ENCODE measurements at places on chromosomes 3 and 15.

DNA sequence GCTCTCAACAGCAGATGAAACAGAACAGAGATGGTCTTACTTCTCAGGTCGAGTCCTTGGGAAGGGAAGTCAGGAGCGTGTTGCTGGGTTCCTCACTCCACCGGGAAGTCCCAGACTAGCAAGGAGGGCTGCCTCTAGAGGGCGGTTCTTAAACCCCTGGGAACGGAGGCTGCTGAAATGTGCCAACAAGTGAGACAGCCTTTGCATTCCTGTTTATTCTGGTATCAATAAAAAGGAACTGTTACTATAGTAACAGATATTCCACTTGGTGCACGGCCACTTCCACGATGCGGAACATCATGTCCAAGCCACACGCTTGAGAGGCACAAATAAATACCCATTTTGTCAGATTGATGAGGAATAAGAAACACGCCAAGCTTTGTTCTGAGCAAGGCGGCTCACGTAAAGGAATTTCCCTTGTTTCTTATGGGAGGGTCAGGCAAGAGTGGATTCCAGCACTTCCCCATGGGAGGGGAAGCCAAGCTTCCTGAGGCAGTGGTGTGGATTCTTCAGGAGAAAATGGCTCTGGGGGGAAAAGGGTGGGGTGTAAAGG, at the start of gene FAM107A:
TSS of gene FAM107A (minus strand) at position 123 of the 553 bp plus-strand sequence. CDS start 7,531 bp downstream, outside the sequence.
- no peak for DNase-seq

DNA sequence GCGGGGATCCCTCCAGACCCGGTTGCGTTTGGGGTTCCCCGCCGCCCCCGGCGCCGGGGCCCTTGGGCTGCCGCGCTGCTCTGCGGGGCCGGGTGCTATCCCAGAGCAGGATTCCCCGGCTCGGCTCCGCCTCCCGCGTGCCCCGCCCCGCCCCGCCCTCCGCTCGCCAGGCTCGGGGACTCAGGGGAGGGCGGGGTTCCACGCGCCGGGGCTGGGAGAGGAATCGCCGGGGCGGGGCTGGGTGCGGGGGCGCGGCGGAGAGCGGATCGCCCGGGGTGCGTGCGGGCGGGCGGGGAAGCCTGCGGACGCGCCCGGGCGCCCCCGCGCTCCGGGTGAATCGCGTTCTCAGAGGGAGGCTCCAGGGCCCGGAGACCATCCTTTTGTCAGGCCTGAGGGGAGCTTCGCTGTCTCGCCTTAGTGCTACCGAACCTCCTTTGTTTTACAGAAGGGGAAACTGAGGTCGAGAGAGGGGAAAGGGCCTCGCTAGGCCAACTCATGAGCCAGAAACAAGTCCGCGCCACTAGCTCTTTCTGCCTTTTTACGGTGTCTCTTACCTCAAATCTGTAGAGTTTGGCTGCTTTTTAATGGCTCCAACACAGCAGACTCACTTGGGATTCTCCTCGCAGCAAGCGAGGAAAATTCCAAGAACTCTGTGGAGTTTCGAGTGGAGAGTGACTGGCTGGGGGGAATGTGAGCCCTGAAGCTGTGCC, at the start of gene TMEM158:
TSS of gene TMEM158 (minus strand) at position 82 of the 710 bp plus-strand sequence. CDS start 260 bp downstream, outside the sequence.
- DNase-seq: no peak

- DNase-seq: no peak
Observed at GRCh38 chr3:185712337-185712736, 112.5 kb downstream of the IGF2BP2 start.

DNA sequence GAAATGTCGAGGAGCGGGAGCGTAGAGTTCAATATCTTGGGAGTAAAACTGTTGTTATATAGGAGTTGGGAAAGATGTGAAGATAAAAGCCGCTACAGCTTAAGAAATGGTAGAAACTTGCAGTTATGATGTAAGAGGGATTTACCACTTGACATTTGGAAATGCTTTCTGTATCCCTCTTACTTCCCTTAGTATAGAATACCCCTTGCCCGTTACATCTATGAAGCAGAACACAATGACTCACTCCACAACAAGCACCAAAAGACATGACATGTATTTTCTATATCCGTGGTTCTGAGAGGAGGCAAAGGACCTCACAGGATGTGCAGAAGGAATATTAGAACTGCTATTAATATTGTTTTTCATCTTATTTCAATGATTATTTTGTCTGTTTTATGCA, 254.2 kb upstream of the NR2F2 start:
- no peak for DNase-seq

DNA sequence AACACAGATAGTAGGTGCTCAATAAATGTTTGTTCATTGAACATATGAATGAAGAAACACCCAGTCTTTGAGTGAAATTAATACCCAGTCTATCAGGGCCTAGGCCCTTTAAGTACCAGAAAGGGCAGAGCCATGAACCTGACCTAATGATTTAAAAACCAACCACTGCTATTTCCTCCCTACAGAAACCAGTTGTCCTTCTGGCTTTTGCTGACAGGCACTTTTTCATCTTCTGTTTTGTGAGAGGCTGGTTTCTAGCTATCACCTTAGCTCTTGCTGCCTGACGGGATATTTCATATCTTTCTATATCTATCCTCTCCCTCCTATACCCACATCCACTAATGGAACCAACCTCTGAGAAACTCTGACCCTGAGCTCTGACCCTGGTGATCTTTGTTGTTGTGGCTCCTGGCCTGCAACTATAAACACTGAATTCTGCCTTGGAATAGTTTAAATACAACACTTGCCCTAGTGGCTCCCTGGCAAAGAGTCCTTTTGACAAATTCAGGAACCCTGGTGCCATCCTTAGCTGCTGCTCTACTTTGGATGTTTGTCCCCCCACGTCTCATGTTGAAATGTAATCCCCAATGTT, 4.1 kb upstream of the AHSG start:
- no peak for DNase-seq

- DNase-seq: peak; percentile 62
Observed at GRCh38 chr15:90154861-90155626, 46.1 kb upstream of the SEMA4B start.

GRCh38 chr3:136955813-136956212, 2.0 kb upstream of the IL20RB start:
- peak; percentile 51 for DNase-seq

DNA sequence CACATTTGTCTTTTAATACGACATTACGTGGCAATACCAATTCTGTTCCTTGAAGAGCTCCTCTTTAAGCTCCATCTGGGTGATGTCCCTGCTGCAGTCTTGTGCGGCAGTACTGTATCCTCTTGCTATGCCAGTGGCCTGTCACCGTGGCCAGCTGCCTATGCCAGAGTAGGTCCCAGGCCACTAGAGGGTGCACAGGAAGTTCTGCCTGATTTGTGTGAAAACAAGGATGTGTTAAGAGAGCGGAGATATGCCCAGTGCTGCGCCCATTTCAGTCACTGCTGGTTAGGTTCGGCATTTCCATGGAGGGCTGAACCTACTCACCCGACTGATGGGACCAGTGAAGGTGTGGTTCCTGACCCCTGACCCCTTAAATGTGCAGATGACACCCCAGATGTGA, 25.2 kb downstream of the NIPA1 start:
- no peak for DNase-seq

DNA sequence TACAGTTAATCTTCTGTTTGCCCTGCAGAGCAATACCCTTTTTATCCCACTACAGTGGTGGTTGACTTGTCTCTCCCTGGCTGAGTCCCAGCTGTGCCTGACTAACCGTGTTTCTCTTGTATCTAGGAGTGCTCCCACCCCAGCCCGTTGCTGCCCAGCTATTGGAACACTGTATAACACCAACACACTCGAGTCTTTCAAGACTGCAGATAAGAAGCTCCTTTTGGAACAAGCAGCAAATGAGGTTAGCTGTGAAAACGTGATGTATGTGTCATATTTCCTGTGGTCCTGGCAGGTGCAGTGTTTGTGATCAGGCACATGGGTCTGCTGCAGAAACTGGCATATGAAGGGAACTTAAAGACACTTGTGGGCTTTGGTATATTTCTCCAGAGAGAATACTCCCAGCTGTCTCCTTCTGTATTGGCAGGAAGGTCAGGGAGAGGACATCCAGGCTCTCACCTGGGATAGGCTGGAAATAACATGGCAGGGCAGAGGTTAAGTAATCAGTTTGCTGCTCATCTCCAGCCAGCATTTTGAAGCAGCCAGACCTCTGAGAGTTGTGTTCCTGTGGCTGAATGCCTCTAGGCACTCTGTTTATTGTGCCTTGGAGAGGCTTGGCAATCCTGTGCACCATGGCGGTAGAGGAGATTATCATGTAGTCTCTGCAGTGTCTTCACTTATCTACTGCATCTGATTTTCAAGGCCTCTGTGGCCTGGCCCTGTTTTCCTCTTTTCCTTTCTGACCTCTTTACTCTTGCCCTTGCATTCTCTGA, 34.8 kb downstream of the ATG7 start:
- no peak for DNase-seq

DNA sequence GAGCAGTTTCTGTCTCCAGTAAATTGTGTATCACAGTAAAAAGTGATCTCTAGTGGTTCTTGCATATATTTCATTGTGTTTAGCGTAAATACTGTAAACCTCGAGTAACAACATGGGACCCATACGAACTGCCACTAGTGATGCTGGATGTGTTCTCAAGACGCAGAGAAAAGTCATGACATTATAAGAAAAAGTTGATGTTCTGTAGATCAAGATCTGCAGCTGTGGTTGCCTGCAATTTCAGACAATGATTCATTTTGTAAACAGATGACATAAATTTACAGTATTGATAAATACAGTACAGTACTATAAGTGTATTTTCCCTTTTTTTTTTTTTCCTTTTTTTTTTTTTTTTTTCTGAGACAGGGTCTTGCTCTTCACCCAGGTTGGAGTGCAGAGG, 100.1 kb downstream of the DPH6 start:
- no peak for DNase-seq

DNA sequence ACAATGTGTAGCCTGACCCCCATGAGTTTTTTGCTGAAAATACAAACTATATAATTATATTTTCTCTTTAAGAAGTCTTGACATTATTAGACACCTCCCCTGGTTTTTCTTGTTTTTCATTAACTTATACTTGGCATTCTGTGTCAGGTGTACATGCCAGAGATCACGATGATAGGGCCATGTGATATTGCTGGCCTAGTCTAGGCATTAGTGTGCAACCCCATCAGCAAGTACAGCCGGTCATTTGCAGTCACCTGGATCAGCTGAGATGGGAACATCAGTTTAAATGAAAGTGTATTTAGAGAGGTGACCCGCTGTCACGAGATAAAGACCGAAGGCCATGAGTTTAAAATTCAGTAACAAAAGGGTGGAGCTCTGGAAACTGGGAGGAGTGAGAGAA, 12.6 kb upstream of the SPPL2A start:
- DNase-seq: no peak

- no peak for DNase-seq
Observed at GRCh38 chr3:192244591-192244990, 482.8 kb downstream of the FGF12 start.

GRCh38 chr3:184748219-184749135, 36.6 kb upstream of the MAGEF1 start:
- DNase-seq: peak; percentile 8

GRCh38 chr3:4856986-4857385, 122.3 kb upstream of the BHLHE40 start:
- no peak for DNase-seq

- DNase-seq: no peak
Observed at GRCh38 chr15:84398763-84399701, 163.5 kb downstream of the GOLGA6L4 start.

GRCh38 chr15:77528968-77529319, 103.8 kb downstream of the LINGO1 start:
- DNase-seq: no peak

- no peak for DNase-seq
Observed at GRCh38 chr15:62845241-62846126, 197.1 kb upstream of the TPM1 start.
